ENCODE measurements at places on chromosomes 2 and 18. TPM values are rescaled to one million over a fixed set of nuclear protein-coding genes. Genes with fewer than 3 reads are reported as not detected.

DNA sequence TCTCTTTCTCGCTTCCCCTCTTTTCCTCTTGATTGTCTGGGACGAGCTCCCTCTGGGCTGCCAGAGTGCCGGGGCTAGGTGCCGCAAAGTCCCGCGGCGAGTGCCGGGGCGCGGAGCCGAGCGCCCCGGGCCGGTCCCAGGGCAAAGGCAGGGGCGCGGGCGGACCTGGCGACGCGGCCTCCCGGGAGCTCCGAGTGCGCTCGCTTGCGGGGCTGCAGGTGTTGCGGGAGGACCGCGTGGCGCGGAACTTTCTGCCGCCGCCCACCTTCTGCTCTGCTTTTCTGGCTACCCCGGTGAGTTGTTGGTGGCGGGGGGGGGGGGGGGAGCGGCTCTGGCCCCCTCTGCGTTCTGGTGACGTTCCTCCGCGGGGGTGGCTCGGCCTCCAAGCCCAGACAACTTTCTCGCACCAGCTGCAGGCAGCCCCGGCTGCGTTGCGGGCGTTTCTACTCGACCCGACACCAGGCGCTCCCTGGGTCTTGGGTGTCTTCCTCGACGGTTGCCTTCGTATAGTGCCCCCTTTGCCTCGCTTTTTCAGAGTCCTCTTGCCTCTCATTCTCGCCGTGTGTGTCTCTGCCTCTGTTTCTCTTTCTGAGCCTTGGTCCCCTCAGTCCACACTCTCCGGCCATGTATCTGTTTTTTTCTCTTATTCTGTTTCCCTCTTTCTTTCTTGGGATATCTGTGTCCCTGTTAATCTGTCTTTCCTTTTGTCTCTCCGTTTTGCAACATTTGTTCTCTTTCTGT, 759 bp downstream of the GALNT13 start:
- DNase-seq = no peak
- H3K27me3 ChIP-seq = no peaks in the 10 kb centered on the region
- no peak overlapping the region for H3K27ac ChIP-seq
- no peaks in the 10 kb centered on the region for H3K4me1 ChIP-seq
- no peaks in the 10 kb centered on the region for H3K36me3 ChIP-seq

- H3K4me1 ChIP-seq = peaks cover 13% of the 10 kb centered on the region
- H3K27me3 ChIP-seq = no peaks in the 10 kb centered on the region
- DNase-seq = no peak
- no peak overlapping the region for H3K4me3 ChIP-seq
- H3K27ac ChIP-seq = no peak overlapping the region
- no peaks in the 10 kb centered on the region for H3K36me3 ChIP-seq
These were observed 240.7 kb upstream of the EPAS1 start for GRCh38 chr2:46056541-46056940.

SERPINB13 gene
- total RNA-seq = not detected

COLEC11 gene
- 9.4 TPM for total RNA-seq

- H3K36me3 ChIP-seq = no peaks in the 10 kb centered on the region
- H3K27me3 ChIP-seq = no peaks in the 10 kb centered on the region
- H3K27ac ChIP-seq = no peak overlapping the region
- no peaks in the 10 kb centered on the region for H3K4me1 ChIP-seq
These were observed 113.0 kb upstream of the COPS8 start for GRCh38 chr2:236972491-236973342.

DNA sequence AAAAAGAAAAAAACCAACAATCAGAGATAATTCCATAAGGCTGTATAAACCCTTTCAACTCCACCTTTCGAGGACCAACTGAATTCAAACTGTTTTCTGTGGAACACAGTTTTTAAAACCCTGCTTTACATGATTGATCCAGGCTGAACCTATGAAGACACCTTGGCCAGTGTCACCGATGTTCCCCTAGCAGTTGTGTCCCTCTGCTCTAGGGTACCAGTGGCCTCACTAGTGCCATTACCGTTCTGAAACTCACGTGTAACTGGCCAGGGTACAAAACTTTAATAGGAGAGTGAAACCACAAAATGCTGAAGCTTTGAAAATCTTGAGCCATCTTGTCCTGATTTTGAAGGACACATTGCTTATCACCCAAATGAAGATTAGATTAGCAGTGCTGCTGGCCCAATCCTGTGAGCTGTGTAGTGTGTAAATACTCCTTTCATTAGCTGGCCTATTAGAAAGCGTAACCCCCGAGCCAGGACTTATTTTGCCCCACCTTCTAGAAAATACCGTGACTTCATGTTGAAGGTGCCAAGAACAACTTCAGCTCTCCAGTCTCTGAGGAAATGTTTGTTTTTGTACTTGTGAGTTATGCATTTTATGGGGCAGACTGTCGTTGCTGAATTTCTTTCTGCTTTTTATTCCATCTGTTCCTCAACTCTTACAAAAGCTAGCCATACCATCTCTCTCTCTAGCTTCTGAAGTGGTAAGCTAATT, 147.8 kb upstream of the MAP3K20 start:
- H3K4me1 ChIP-seq = peaks cover 43% of the 10 kb centered on the region
- H3K27me3 ChIP-seq = no peaks in the 10 kb centered on the region
- no peak overlapping the region for H3K27ac ChIP-seq
- H3K4me3 ChIP-seq = peak overlapping the region; percentile 45

All from thoracic aorta (tissue), 2 donors.